ENCODE measurements at places on chromosomes 4 and X.

GRCh38 chr4:170656506-170656905, 566.8 kb upstream of the AADAT start:
- DNase-seq: no peak

DNA sequence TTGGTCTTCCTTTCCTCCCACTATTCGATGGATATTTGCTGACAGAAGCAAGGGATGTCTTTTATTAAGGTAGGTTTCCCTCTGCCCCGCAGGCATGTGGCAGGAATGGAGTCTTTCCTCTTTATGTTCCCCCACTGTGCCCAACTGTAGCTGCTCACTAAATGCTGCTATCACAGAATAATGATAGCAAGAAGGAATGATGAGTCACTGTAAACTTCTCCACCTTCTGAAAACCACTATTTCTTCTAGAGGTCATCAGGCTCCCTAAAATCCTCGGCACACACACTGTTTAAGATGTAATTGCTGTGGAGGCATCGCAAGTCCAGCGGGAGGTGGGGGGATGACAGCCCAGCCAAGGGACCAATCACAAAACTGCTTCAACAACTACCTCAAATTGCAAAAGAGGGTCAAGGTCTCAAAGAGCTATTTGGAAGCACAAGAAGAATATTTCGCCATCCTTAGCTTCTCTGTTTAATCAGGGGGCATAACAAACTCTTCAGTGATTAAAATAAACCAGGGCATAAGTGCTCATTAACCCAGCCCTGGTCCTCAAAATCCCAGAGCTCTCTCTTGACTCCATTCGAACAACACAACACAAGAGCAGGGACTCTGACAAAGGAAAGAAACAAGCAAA, 13.9 kb downstream of the QDPR start:
- DNase-seq: no peak

DNA sequence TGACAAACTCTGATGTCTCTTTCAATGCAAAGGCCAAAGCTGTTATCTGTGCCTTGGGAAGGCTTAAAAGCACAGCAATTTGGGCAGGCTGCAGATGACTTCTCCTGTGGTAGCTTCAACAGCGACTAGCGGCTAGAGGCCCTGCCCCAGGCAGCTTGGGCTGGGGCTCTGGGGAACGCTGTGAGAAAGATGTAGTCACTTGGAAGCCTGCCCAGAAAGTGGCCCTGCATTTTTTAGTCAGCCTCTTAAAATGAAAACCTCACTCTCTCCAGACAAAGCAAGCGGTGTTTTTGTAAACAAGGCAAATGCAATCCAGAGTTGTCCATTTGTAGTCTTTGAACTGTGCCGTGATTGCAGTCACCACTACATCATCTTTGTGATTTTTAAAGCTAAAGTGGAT, 27.5 kb downstream of the PCYT1B start:
- no peak for DNase-seq

DNA sequence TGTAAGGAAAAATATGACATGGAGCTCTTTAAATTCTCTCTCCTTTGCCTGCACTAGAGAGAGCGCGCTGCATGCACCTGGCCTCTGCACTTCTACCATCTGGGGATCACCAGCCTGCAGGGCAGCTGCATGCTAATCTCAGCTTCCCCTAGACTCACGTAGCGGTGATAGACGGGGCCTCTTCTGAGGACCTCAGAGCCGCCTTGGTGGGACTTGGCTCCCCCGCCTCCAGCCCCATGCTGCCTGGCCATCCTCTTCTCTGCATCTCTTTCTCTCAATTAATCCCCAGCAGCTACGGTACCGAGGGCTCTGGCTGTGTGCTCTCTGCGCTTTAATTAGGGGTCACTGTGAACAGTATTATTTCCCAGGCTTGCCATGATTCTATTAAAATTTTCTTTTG, 52.8 kb upstream of the PSAPL1 start:
- DNase-seq: no peak

DNA sequence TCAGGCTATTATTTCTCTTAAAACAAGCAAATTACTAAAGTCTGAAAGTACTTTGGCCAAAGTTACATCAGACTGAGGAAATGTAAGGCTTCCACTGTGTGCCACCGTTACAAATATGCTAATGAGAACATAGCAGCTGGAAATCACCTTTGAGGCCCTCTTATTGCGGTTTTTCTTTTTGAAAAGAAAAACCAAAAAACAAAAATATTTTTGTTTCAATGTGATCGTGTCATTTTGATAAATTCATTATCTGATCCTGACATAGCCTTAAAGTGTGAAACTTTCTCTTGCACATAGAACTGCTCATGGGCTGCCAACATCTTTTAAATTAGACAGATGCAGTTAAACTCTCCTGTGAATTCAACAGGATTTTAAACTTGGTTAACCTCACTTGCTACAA, 2.8 kb upstream of the TIFA start:
- DNase-seq: no peak

DNA sequence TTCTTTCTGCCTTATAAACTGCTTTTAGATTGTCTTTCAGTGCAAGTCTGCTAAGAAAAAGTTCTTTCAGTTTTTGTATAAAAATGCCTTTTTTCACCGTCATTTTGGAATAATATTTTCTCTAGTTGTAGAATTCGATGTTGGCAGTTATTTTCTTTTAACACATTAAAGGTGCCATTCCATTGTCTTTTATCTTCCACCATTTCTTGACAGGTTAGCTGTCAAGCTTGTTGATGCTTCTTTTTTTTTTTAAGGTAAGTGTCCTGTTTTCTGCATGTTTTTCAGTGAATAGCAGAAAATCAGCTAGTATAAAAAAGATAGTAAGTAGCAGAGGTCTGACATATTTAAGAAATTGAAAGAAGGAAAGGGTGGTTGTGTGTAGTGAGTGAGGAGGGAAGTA, 118.5 kb upstream of the NPFFR2 start:
- no peak for DNase-seq

DNA sequence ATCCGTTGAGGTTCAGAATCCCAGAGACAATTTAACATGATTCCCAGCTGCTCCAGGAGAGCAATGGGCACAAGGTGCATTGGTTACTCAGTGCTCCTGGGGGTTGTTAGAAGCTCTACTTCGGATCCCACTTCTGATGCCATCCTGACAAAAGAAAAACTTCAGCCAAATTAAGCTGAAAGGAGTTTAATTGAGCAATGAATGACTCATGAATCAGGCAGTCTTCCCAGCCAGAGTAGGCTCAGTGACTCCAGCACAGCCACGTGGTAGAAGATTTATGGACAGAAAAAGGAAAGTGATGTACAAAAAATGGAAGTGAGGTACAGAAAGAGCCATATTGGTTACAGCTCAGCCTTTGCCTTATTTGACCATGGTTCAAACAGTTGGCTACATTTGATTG, 95.7 kb downstream of the PWWP3B start:
- DNase-seq: no peak

GRCh38 chr4:55214172-55214571, 88.8 kb upstream of the KDR start:
- no peak for DNase-seq

- DNase-seq: no peak
Observed at GRCh38 chr4:173591760-173592159, 61.7 kb upstream of the HAND2 start.

DNA sequence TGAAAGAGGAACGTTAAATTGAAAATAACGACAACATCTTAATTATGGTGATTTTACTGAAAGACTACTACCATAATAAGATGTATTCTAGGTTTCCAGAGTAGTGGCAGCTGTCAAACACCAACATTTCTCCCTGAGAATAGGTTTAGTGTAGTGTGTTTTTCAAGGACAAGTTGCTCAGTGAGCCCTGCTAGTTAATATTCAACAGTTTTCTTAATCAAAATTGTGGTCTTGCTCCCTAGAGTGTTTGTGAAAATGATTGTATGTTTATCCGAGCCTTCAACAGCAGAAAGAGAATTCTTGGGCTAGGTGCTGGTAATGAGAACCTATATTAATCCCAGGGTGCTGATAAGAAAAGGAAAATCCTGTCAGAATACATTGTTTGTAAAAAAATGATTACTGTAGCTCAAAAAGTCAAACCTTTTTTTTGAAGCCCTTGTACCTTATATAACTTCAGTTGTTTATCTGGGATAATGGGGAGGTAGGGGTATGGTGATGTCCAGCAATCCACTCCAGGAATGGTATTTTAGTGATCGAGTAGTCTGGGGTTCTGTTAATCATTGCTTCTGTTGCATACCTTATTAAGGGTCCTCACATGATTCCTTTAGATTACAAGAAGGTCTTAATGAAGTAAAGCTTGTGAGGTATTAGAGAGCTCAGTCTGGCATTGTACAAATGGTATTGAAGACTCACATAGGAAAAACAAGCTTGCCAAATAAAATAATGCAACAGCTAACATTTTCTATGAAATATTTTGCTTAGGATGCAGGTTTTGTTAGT, 110.7 kb downstream of the CCSER1 start:
- DNase-seq: no peak

DNA sequence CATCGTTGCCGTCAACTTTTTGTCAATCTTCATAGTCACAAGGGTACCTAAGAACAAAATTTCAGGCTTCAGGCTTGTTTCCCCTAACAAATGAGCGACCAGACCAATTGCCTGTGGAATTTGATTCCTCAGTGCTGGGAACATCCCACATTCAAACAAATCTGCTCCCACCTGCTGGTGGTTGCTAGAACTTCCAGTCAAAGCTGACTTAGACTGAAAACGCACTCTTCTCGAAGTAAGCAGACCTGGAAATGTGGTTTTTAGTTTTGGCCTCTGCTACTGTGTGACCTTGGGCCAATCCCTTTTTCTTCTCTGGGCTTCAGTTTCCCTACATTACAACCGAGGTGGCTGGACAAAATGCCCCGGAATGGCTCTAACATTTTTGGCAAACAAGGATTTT, 1.8 kb upstream of the GABRQ start:
- no peak for DNase-seq

DNA sequence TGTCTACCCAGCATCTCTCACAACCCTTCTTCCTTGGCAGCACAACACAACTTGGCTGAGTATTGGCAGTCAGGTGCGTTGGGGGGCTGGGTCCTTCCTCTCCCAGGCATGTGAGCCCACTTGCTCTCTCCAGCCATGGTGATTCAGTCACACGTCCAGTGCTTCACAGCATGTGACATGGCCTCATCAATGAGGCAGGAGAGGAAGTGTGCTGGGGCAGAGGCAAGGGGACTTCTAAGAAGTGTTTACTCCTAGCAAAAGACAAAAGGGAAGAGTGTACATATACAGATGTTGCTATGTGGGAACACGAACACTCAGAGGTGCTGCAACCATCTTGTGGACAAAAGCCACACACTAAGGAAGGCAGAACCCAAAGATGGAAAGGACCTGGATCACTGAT, 380.8 kb downstream of the FBXW7 start:
- DNase-seq: no peak

GRCh38 chrX:149760965-149761364, 12.9 kb upstream of the HSFX1 start:
- no peak for DNase-seq

GRCh38 chrX:8783097-8783713, 18.0 kb downstream of the FAM9A start:
- DNase-seq: no peak

DNA sequence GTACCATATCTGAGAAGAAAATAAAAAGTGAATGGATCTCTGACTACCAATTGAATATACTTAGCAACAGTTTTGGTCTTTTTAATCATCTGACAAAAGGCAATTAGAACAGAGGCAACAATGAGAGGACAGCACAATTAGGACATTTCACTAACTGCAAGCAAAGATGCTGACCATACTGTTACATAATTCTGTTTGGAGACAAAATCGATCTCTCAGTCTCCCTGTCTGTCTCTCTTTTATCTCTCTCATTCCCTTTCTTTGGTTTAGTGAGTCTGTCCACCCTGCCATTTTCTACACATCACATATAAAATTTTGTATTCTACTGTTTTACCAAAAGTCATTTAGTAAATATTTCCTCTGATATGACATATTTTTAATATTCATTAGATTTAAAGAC, 2.2 kb upstream of the AFM start:
- DNase-seq: no peak

DNA sequence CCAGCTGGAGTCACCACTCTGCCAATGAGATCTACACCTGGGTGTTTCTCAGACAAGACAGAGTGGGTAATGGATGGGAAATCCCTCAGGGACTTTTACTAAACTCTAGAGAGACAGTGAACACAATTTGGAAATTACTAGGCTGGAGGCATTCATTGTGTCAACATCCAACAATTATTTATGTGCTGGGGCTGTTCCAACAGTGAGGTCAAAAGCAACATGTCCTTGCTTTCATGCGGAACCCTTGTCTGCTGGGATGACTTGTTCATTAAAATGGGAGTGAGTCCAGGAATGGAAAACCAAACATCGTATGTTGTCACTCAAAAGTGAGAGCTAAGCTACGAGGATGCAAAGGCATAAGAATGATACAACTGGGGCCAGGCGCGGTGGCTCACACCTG, 54.0 kb downstream of the DRD5 start:
- no peak for DNase-seq

DNA sequence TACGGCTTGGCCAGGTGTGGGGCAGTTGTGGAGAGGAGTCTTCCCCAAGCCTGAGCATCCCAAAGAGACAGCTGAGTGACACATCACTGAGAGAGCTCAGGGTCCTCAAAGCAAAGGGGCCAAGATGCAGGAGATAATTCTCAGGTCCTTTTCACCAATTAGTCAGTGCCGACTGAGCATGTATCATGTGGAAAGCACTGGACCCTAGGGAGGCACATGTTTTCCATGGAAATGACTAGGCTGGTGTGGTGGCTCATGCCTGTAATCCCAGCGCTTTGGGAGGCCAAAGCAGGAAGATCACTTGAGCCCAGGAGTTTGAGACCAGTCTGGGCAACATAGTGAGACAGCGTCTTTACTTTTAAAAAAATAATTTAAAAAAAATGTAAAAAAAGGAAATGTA, 67.3 kb upstream of the PRPS1 start:
- no peak for DNase-seq

- peak; percentile 13 for DNase-seq
Observed at GRCh38 chrX:71622576-71623450, 4.5 kb upstream of the CXCR3 start.

DNA sequence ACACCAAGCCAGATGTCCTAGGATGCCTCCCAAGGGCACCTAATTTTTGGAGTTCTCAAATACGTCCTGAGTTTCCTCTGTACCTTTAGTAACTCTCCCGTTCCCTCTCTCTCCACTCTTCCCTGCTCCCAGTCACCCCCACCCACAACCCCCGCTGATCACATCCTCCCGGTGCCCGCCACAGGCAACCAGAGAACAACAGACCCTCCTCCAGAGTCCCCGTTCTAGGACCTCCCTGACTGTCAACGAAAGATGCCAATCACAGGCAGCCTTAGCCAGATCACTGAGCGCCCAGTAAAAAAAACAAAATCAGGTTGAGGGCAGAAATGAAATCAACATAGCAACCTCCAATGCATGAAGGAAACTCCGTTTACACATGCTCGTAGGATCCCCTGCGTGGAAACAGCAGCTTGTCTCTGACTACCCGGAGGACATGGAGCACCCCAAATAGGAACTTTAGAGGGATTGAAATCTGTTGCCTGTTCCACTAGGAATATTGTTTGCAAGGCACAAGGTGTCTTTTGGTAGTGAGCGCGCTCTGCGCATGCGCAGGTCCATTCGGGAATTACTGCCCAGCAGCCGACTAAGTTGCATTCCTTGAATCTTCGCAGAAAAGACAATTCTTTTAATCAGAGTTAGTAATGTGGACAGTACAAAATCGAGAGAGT, at the start of gene GABRB1:
GABRB1 (plus strand) TSS at position 557 of the 668 bp plus-strand sequence.
- peak; percentile 31 for DNase-seq

- DNase-seq: no peak
Observed at GRCh38 chr4:99670409-99671073, 12.9 kb upstream of the C4orf54 start.

GRCh38 chrX:135086197-135086854, 34.0 kb downstream of the ETDB start:
- no peak for DNase-seq
